ENCODE measurements at places on chromosomes 16 and 17.

- no peak for DNase-seq
Observed at GRCh38 chr16:69930117-69930776, 20.9 kb upstream of the CLEC18A start.

DNA sequence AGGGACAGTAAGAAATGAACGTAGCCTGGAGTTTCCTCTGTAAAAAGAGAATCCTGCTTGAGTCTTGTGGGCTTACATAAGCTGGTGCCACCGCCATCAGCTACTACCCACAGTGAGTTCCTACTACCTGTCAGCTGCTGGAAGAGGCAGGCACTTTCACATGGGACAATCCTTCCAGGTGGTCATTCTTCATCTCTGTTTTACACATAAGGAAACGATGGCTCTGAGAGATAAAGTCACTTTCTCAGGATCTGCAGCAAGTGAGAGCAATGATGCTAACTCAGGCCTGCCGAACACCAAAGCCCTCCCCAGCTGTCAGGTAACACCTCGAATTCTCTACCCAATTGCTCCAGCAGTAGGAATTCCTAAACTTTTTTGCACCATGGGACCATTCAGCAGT, 26.6 kb downstream of the PIK3R5 start:
- DNase-seq, result no peak

- DNase-seq, result peak; percentile 25
Observed at GRCh38 chr16:10385725-10386516, at the start of gene ATF7IP2. ATF7IP2 (plus strand) TSS chr16:10386061; CDS start chr16:10430621, 44,560 bp downstream.

GRCh38 chr16:71956486-71956885, 43.7 kb downstream of the PKD1L3 start:
- no peak for DNase-seq

GRCh38 chr17:78993241-78993956, 13.7 kb upstream of the LGALS3BP start:
- no peak for DNase-seq

- no peak for DNase-seq
Observed at GRCh38 chr17:42266462-42266861, 9.7 kb downstream of the STAT5B start.

GRCh38 chr17:64384253-64385186, 6.1 kb downstream of the PECAM1 start:
- no peak for DNase-seq

DNA sequence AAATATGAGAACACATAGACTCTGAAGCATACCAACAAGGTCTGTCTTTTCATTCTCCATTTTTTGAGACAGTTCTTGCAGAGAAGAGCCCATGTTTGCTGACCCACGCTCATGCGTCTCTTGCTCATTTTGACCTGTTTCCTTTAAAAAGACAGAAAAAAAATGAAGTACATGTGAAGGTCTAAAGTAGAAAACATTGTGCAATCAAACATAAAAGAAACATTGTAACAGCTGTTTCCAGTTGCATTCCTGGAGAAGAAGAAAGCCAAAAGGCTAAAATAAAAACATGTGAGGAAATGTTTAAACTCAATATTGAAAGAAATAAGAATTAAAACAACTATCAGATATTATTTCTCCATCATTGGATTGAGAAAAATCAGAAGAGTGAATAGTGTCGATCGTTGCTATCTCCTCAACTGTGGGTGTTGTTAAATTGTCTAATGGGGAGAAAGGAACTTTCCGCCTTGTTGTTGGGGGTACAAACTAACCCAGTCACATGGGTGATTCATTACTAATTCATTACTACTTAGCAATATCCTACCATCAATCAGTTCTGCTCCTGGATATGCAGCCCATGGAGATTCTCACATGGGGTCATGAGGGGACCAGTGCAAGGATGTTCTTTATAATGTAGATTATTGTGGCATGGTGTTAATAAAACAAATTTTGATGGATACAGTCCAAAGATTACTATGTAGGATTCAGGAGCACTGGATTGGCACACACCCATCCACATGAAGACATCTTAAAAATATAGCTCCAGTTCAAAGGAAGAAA, 9.5 kb downstream of the ABCA9 start:
- no peak for DNase-seq

DNA sequence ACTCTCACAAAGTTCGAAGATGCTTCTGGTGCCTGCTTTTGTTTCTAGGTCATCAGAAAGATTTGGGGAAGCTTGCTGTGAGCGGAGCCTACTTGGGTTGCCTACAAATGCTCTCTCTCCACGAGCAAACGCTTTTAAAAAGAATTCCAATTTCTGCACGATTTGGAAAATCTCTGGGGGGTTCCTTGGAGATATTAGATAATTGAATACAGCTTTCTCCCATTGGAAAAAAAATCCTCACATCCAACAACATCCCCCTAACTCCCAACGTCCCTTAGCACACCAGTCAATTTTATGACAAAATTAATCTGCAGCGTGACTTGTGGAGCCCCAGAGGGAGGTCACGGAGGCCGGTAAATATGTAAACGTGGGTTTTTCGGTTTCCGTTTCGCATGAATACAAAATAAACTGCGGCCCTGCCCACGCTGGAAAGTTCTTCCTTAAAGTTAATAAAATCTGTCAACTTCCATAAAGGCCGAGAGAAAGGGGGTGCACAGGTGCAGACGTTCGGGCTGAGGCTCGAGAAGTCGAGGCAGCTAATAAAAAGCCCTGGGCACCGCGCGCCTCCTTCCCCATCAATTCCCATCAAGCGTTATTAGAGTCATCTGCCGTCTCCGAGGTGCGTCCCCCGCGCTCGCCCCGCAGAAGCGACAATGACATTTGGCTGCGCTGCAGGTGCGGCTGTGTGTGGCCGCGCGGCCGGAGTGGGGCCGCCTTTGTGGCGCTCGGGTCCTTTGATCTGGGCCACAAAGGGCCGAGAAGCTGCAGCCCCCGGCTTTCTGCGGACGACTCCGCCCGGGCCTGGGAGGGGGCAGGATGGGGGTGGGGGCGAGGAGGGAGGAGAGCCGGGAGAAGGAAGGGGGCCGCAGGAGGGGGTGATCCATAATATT, 37.6 kb downstream of the SALL1 start:
- DNase-seq, result no peak

GRCh38 chr16:19757026-19757425, 39.0 kb downstream of the IQCK start:
- no peak for DNase-seq

Data from amygdala (tissue), 56 donors.